Effector CD4-positive, alpha-beta T cell (primary cell): ENCODE measurements at places on chromosomes 6 and 20.

DNA sequence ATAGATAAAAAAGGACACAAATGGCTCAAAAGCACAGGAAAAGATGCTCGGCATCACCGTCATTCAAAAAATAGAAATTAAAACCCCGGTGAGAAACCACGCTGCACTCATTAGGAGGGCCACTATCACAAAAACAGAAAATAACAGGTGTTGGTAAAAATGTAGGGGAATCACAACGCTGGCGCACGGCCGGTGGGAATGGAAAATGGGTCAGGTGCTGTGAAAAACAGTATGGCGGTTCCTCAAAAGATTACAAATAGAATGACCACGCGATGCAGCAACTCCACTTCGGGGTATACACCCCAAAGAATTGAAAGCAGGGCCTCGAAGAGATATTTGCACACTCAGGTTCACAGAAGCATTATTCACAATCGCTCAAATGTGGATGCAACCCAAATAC is 28.3 kb downstream of the NPEPL1 start:
- no peak for DNase-seq

GRCh38 chr6:10460096-10460495 is 45.2 kb upstream of the TFAP2A start:
- DNase-seq, result no peak

- no peak for DNase-seq
Measured at GRCh38 chr6:133410638-133411435, 169.7 kb downstream of the EYA4 start.

DNA sequence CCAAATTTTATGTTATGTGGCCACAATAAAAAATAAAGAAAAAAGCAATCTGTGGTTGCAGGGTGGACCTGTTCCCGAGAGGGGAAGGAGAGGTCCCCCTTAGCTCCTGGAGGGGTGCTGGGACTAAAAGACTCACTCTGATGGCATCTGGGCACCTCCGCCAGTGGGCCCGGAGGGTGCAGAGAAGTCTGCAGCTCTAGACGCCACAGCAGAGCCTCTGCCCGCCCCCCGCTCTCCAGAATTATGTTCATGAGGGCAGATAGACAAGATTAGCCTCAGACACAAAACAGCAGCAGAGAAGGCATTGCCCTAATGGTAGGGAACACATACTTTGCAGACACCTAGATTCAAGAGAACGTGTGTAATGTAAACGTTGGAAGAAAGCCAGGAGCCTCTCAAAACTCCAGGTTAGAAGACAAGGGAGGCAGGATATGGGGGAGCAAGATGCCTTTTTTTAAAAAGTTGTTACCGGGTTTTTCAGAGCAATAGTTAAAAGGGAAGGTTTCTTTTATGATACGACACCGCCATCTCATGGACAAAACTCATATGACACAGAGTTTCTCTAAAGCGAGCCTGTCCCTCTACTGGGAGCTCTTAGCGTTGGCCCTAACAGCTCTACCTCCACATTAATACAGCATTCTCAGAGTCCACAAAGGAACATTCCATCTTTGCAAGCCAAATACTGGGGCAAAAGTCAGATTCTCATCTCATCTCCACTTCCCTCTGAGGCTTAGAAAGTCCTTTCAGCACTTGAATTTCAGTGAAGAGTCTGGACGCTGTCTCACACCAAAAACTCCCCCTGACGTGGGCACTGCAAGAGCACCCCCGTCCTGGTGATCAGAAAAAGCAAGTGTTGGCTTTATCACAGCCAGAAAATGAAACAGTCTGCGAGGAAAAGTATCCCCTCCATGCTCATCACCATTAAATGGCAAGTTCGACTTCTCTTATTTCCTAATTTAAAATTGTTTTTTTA is 47.2 kb downstream of the FOXF2 start:
- peak; percentile 25 for DNase-seq

DNA sequence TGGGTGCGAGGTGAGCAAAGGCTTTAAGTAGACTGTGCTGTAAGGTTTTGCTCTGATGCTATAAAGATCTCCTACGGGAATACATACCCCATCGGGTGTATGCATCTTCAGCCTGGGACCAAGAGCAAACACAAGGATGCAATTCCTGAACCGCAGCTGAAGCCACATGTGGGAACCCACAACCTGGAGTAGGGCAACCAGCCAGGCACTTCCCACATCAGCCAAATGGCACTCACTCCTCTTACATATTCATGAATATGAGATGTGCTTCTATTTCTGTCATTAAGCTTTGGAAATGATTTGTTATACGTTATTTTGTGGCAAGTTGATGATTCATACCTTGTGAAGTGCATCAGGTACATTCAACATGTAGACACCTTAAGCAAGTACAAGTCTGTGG is 619.2 kb downstream of the C6orf118 start:
- DNase-seq, result no peak

GRCh38 chr6:112557435-112557834 is 210.3 kb downstream of the RFPL4B start:
- no peak for DNase-seq

GRCh38 chr6:36829919-36830544 is 9.2 kb downstream of the CPNE5 start:
- DNase-seq, result no peak

GRCh38 chr20:53949319-53949839 is 121.0 kb downstream of the BCAS1 start:
- peak; percentile 69 for DNase-seq

DNA sequence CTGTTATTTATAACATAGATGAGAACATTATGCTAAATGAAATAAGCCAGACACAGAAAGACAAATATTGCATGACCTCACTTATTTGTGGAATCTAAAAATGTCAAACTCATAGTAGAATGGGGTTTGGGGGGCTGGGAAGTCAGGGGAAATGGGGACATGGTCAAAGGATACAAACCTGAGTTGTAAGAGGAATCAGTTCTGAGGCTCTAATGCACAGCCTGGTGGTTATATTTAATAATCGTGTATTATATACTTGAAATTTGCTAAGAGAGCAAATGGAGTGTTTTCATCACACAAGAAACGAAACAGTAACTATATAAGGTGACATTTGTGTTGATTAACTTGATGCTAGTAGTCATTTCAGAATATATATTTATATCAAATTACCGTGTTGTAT is 40.8 kb upstream of the GFOD1 start:
- DNase-seq, result no peak

DNA sequence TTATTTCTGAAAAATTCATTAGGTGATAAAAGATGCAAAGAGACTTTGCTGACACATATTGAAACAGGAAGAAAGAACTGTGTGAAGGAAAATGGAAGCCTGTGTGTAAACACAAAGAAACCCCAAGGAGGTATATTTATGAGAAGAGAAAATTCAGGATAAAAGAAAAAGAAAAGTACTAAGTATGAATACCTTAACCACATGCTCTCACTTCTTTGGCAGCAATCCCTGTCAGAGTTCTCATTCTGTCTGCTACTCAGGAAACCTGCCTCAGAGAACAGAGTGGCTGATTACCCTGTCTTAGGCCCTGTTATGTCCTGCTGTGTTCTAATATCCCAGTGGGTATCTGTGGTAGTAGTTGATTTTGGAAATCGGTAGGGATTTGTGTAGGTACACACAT is 457.9 kb downstream of the TBC1D32 start:
- no peak for DNase-seq

GRCh38 chr6:128063850-128064539 is 163.1 kb upstream of the THEMIS start:
- DNase-seq, result no peak

DNA sequence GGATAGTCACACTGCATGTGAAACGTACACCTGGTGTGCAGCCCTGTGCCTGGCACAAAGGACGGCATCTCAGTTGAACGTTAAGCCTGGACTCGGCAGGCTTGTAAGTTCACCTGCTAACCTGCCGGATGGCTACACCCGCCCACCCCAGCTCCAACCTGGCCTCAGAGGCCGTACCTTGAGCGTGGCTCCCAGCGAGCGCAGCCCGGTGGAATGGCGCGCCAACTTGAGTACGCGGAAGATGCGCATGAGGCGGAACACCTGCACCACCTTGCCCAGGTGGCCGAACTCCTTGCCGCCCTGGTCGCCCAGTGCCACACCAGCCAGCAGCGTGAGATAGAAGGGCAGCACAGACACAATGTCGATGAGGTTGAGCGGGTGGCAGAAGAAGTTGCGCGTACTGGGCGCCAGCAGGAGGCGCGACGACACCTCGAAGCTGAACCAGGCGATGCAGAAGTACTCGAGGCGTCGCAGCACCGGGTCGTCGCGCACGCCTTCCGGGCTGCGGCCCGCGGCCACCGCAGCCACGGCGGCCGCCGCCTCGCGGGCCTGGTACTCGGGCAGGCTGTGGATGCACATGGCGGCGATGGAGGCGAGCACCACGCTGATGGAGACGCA is 3.3 kb downstream of the KCNS1 start:
- no peak for DNase-seq

DNA sequence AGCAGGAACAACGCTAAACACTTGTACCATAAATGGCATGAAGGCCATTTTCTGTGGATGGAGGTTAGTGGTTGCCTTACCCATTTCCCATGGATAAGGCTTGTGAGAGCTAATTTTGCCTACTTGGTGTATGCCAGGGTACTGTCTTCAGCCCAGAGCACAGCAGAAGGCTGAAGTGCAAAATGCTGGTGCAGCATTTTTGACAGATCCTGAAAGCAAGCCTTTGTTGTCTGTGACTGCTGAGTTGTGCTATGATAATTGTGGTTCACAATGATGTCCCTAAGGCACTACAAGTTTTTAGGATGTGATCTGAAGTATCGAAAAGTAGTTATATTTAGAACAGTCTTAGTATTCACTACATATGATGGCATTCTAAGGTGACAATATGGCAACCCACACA is 14.7 kb upstream of the HMGN3 start:
- DNase-seq, result no peak

DNA sequence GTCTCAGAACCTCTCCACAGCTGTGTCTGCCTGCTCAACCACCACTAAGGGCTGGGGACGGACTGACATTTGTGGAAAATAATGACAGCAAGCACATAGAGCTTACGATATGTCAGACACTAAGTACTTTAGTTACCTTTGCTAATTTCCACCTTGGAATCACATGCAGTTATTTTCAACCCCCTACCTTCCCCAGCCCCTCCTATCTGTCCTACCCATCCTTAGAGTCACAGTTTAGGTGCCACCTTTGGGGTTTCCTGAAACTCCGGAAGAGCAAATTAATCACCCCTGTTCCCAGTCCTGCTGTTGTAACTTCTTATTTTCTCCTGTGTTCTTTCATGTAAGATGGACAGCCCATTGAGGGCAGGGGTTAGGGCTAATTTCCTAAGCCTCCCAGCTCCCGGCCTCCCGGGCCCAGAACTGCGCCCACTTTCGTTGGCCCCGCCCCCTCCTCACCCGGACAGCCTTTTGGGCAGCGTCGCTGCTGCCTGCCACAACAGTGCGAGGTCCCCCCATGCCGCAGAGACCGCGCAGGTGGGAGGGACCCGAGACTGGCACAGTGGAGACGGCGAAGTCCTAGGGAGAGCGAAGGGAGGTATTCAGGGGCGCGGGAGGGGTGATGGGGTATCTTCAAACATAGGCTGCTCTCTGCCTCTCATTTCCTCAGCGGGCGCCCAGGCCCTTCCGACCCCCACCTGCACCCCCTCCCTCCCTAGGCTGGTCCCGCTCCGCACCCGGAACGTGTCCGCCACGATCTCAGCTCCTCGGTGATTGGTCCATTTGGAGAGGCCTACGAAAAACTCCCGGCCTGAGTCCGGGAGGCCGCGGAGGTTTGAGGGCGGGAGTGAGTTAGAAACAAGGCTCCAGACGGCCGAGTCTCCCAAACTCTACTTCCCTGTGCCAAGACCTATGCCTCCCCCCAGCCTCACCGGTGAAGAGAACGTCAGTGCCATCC is 1.1 kb downstream of the DDAH2 start:
- DNase-seq, result no peak

- no peak for DNase-seq
Measured at GRCh38 chr20:61128701-61129269, 123.3 kb upstream of the CDH4 start.

DNA sequence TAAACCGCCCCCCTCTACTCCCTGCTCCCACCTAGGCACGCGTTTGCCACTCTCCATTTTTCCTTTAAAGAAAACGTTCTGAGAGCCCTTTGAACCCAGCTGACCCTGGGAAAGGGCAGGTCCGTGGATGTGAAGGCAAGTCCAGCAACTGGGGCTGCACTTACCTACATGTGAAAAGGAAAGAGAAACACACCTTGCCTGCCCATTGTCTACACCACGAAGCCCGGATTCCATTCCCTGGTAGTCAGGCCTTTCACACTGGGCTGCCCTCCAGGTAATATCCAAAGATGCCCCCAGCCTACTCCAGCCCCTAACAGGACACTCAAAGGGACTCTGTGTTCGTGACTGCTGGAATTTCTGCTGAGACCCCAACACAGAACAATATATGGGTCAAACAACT is 94.4 kb downstream of the CD83 start:
- no peak for DNase-seq

DNA sequence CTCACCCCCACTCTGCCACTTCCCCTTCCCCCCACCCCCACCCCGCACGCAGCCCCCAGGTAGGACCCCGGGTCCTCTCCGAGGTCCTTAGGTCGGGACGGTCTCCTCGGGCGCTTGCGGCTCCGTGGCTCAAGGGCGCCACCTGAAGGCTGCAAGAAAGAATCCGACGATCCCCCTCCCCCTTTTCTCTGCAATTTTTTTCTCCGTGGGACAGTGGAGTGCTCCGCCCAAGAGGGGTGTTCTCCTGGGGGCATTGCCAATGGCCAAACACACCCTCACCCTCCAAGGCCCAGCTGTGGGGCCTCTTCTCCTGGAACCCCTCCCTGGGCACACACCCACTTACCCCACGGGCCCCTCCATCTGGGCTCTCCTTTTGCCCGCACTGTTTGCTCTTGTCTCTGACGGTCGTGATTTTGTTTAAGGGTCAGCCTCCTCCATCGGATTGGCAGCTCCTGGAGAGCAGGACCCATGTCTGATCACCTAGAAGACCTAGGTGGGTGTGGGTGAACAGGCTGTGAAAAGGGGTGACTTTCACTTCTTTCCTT is 1.1 kb upstream of the TMEM74B start:
- DNase-seq, result peak; percentile 13

DNA sequence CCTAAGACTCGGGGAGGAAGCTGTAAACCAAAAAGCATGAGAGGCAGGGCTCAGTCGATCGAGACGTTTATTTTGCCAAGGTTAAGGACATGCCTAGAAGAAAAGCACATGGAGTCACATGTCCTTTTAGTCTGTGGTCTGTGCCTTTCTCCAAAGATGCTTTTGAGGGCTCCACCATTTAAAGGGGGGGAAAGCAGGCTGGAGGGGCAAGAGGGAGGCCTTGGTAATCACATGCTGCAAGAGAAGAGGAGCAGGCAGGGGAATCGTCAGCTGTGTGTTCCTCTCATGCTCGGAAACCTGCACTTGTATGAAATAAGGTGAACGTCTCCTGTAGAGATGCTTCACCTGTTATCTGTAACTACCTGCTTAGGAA is 9.1 kb upstream of the YTHDF1 start:
- no peak for DNase-seq
